NCI-H1694 treated with DMSO at 0.1 percent for 48 hours (cell line): ENCODE measurements at places on chromosomes 11 and 22.

DNA sequence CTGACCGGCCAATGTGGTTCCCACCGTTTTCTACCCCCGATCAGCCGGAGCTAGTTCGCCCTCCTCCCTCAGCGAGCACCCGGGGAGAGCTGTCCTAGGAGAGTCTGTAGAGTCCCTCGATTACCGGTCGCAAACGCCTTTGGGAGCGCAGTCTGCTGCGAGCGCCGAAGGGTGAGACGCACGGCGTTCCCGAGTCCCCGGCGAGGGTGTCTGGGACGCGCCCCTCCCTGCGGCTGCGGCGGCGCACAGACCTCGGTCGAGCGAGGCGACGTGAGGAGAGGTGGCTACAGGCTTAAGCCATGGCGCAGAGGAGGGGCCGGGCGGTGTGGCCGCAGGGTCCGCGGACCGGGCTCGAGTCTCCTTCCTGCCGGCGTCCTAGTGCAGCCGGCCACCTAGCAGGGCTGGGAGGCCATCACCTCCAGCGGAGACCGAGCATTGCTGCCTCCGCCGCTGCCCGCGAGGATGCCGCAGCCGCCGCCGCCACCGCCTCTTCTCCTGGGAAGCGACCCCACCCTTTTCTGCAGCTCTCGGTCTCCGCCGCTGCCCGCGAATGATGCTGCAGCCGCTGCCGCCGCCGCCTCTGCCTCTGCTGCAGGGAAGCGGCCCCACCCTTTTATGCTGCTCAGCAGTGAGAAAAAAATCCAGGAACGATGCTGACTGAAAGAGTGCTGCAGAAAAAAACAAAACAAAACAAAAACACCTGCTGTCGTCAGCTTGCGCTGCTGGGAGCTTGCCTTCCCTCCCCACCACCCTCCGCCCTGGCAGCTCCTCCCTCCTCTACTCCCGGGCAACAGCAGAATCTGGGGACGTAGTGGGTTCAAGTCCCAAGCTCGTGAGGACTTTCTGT lies at the start of gene MAP6:
Gene MAP6 (minus strand): TSS at position 588 of the 847 bp plus-strand sequence. CDS start 669 bp downstream, outside the sequence.
- peak; percentile 36 for DNase-seq

DNA sequence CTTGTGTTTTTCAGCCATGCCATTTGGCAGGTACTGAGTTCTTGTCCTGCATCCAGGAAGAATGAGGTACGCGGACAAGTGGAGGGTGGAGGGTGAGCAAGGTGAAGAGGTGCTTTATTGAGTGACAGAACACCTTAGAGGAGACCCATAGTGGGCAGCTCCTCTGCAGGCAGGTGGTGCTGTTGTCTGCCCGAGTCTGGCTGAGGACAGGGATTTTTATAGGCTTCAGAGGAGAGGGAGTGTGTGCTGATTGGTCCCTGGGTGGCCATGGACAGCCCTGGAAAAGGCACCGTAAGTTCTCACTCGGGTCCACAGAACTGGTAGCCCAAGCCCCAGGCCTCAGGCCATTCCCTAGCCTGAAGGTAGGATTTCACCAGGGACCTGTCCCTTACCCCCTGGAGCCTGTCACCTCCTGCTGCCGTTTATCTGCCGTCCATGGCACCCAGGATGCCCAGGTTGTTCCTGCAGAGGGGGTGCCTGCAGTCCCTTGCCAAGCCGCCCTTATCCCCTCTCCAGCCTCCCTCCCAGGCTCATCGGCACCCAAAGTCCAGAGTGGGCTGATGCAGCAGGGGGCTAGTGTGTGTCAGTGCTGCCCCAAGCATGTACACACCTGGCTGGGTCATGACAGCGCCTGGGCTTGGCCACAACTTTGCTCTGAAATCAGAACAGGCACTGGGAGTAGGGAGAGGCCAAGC lies 213.6 kb downstream of the LRRC4C start:
- no peak for DNase-seq

- DNase-seq: no peak
These were observed 174.1 kb downstream of the MN1 start for GRCh38 chr22:27627444-27627833.

DNA sequence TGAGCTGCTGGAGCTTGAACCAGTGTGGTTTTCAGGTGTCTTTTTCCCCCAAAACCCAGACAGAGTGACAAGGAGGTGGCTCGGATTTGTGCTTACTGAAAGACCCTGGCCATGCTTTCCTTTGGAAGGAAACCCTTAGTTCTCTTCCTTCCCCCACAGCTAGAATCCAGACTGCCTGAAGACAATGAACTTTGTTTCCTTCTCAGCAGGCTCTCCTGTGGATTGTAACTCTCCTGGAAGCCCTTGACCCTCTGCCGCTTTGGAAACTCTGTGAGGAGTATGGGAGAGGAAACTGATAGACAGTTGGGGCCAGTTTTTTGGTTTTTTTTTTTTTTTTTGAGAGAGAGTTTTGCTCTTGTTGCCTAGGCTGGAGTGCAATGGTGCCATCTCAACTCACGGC lies 62.1 kb upstream of the SESN3 start:
- DNase-seq: no peak

- no peak for DNase-seq
These were observed 44.6 kb downstream of the MYH9 start for GRCh38 chr22:36343070-36343719.

DNA sequence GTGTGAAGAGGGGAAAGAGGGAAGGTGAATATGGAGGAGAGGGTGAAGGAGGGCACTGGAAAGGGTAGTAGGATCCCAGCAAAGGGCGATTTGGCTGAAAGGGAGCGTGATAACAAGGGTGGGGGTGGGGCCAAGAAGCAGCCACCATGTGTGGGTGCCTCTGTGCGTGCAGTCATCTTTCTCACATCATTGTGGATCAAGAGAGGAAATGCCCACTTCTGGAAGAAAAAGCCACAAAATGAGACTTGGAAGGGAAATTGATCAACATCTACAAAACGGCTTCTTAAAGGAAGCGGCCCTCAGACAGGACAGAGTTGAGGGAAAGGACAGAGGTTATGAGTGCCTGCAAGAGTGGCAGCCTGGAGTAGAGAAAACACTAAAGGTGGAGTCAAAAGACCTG lies 1.2 kb upstream of the CXCR5 start:
- DNase-seq: no peak

DNA sequence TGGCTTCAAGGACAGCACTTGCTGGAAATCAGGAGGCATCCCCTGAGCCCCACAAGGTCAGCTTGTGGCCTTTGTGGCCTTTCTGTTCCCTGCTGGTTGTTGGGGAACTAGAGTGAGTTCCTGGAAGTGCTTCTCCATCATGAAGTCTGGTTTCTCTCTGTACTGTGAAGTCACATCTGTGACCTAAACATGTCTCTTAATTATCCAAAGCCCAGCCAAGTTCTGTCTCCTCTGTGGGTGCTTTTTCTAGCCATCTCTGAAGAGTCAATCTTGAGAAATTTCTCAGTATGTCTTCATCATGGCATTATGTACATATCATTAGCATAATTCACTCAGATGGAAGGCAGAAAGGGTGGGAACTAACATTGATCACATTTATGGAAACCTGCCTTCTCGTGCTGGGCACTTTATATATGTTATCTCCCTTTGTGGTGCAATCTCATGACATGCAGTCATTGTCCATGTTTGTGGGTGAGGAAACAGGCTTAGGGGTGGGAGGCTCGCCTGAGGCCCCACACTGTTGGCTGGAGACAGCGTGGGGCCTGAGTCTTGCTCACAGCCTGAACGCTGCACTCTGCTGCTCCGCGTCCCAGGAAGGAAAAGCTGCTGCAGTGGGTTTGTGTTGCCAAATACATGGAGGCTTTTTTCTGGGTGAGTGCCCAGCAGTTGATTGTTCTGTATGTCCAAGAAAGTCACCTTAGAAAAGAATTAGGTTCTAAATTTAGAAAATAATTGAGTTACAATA lies 24.6 kb downstream of the IGHMBP2 start:
- no peak for DNase-seq

- DNase-seq: no peak
These were observed 19.2 kb upstream of the SLC5A12 start for GRCh38 chr11:26741036-26741435.

DNA sequence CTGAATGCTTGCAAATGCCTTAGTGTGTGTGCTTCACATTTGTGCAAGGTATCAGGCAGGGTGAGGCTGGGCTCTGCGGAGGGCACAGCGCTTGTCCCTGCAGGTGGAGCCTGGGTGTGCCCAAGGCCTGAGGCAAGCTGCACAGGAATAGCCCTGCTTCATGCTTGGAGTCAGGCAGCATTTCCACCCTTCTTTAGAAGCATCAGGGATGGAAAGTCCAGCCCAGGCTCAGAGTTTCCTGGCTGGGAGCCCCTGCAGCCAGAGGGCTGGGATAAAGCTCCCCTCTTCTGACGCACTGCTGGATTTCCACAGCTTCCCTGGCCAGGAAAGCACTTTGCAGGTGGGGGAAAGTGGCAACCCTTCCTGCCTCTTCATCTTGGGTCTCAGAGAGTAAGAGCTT lies 63.4 kb downstream of the GALNT18 start:
- no peak for DNase-seq

DNA sequence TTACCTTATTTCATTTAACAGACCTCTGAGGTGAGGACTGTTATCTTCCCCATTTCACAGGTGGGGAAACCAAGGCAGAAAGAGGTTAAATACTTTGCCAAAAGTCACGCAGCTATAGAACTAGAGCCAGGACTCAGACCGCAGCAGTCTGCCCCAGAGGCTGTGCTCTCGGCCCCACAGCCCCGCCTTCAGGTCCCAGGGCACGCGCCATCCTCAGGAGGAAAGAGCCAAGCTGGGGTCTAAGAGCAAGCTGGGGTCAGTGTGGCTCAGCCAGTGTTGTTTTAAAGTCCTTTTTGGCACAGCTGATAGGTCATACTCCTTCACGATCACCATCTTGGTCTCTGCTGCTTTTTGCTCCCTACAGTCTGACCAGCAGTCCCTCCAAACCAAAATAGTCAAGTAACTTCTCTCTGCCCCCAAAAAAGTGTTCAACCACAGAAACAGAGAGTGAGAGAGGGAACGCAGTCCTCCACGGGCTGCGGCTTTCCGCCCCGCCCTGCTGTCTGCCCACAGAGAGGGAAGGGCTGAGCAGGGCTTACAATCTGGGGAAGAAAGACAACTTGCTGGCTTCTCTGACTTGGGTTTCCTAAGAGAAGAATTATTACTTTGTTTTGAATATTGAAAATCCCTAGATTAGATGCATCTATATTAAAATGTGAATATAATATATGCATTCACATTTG lies 137.2 kb upstream of the OPCML start:
- no peak for DNase-seq

DNA sequence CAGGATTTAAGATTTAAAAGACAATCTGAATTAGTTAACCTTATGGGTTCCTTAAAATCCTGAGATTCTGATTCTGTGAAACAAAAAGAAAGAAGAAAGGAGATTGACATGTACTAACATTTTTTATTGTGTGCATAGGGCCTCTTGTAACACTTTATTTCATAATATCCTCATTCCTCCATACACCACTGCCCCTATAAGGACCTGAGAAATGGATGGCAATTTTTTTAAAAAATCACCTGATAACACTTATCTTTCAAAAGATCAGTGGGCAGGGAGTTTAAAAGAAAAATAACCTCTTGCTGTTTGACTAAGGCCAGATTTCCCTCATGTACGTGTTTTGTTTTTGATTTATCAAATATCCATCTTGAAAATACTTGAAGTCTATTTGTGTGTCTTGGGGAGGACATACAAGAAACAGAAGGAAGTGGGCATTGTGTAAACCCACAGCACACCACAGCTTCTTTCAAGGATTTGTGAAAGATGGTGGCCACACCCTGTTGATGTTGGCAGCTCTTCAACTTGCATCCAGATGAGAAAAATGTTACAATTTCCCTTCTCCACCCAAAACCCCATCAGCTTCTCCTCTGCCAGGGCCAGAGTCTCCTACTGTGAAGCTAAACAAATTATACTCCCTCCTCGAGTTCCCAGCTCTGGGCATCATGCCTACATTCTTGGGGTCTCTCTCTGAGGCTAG lies 35.0 kb upstream of the MPEG1 start:
- DNase-seq: no peak

DNA sequence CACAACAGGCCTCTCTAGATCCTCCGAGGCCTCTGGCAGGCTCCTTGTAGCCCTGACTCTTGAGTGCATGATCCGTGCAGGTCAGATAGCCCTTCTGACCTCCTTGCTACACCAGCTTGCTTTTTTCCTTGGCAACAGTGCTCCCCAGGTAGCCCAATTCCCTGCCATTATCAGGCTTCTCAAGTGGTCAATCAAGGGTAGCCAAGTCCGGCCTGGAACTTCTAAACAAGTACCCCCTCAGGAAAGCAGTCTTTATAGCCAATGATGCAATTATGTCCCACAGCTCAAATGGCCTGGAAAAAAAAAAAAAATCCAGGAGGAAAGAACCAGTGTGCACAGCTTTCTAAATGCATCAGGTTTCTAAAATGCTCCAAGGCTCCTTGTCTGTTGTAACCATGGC lies 59.8 kb downstream of the TENM4 start:
- no peak for DNase-seq

GRCh38 chr11:35158701-35159510 lies 19.9 kb downstream of the CD44 start:
- no peak for DNase-seq

GRCh38 chr11:30914143-30914762 lies 328.1 kb upstream of the MPPED2 start:
- no peak for DNase-seq

- DNase-seq: no peak
These were observed 12.9 kb downstream of the ABTB2 start for GRCh38 chr11:34344768-34345539.

GRCh38 chr11:72221386-72222075 lies 3.0 kb upstream of the INPPL1 start:
- DNase-seq: no peak

GRCh38 chr11:35747668-35748067 lies 85.1 kb downstream of the TRIM44 start:
- no peak for DNase-seq

- DNase-seq: peak; percentile 64
These were observed 19.3 kb downstream of the MTFP1 start for GRCh38 chr22:30444632-30445437.

DNA sequence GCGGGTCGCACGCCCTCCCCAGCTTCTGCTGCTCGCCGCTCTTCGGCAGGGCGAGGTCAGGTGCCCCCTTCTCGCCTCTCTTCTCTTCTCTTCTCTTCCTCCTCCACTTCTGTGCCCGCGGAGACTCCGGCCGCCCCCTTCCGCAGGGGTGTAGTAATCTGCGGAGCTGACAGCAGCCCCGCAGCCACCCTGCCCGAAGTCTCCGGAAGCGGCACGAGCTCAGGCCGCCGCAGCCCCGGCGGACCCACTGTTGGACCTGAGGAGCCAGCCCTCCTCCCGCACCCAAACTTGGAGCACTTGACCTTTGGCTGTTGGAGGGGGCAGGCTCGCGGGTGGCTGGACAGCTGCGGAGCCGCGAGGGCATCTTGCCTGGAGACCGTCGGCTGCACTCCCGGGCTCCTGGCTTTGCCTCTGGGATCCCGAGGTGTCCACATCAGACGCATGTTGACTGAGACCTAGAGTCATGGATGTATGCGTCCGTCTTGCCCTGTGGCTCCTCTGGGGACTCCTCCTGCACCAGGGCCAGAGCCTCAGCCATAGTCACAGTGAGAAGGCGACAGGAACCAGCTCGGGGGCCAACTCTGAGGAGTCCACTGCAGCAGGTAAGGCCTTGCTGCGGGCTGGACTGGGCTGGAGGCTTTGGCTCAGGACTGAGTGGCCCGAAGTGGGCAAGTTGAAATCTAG lies 486 bp downstream of the STIM1 start:
- no peak for DNase-seq

- DNase-seq: no peak
These were observed 31.4 kb downstream of the POU2AF1 start for GRCh38 chr11:111347723-111348115.

GRCh38 chr11:122601141-122602125 lies 54.1 kb upstream of the UBASH3B start:
- DNase-seq: no peak
